ENCODE measurements at places on chromosomes 5 and 9.

DNA sequence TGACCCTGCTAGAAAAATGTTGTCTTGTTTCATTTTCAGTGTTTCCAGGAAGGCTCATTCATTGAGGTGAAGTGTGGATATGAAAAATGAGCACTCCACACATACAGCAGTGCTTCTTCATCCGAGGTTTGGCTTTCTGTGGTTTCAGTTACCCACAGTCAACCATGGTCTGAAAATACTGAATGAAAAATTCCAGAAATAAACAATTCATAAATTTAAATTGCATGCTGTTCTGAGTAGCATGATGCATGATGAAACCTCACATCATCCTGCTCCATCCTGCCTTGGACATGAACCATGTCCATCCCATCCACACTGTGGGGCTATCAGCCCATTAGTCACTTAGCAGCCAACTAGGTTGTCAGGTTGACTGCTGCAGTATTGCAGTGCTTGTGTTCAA lies 10.4 kb upstream of the SLC45A2 start:
- DNase-seq: no peak

DNA sequence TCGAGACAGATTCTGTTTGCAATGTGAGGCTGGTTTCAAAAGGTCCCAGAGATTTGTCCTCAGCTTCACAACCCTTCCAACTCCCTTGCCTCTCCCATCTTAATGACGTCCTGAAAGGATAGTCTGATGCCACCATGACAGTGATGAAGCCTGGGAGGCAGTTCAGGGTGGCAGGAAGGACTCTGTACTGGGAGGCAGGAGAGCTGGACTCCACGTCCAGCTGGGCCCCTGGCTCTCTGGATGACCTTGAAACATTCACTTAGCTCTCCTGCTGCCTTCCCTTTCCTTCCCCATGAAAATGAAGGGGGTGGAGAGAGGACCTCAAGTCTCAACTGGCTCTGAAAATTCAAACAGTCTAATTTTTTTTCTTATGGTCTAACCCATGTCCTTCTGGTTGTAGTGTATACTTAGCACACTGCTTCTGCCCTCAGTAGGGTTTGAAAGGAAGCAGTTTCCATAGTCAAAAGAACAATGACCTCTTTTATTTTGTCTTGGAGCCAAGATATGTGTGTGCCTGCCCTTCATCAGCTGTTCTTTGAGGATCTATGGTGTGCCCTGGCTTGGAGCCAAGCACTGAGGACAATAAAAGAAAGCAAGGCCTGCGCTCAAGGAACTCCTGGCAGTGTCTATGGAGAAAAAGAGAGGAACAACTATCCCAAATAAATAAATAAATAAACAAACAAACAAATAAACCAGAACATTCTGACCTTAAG lies 188.3 kb downstream of the GRIA1 start:
- no peak for DNase-seq

DNA sequence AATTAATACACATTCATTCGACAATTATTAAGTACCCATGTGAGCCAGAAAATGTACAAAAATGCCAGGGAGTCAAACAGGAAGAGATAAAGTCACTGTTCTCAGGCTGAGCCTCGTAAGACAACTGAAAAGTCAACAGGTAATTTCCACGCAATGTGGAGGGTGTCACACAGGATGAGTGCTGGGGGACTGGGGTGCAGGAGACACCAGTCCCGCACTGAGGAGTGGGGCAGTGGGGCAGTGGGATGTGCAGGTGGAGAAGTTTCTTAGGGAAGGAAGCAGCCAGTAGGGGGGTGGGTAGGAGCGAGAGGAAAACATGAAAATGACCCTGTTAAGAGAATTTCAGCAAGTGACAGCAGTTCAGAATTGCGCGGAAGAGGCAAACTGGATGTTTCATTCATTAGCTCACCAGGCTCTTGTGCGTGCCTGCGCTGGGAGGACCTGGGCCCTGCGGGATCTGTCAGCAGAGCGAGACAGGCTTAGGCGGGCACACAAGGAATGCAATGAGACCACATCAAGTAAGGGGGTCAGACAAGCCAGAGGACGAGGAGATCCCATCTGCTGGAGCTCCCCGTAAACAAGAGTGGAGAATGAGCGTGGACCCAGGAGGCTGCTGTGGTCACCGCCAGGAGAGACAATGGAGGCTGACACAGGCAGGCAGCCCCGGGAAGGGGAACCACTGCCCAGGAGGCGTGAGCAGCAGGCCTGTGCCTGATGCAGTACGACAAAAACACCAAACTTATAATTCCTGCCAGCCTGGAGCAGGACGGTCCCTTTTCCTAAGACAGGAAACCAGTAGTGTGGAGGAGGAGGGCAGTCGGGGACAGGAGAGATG lies 21.0 kb downstream of the CAMSAP1 start:
- no peak for DNase-seq

DNA sequence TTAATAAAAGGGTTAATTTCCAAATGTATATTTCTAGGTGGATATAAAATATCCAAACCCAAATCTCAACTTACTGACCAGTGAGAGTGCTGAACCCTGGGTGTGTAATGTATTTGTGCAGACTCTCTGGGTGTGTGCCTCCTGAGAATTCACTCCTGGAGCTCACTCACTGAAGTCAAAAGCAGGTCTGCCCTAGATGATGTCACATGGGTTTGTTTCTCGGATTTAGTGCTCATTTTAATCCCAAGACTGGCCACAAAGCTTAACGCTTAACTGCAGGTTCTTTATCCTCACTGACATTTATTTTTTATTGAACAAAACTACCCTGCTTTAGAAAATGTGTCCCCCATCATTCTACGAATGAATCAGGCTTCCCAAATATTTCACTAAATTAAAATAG lies 179.4 kb downstream of the PPP2R2B start:
- DNase-seq: no peak

- DNase-seq: peak; percentile 95
These were observed 277.3 kb downstream of the CDH9 start for GRCh38 chr5:26761045-26761444.

DNA sequence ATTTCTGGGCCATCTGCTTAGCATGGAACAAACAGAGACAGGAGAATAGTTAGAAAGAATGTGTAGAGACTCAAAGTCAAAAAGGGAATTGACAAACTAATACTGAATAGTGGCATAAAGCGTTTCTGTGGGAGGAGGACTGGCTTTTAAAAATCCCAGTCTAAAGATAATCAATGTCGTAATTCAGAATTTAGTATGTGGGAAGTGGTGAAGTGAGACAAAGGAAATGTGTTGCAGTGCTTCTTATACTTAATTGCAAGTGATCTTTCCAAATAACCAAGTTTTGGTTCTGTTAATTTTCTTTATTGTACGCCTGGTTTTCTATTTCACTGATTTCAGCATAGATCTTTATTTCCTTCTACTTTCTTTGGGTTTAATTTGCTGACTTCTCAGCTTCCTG lies 133.2 kb downstream of the ENTREP1 start:
- DNase-seq: no peak

- no peak for DNase-seq
These were observed 7.0 kb downstream of the ASS1 start for GRCh38 chr9:130451509-130452388.

DNA sequence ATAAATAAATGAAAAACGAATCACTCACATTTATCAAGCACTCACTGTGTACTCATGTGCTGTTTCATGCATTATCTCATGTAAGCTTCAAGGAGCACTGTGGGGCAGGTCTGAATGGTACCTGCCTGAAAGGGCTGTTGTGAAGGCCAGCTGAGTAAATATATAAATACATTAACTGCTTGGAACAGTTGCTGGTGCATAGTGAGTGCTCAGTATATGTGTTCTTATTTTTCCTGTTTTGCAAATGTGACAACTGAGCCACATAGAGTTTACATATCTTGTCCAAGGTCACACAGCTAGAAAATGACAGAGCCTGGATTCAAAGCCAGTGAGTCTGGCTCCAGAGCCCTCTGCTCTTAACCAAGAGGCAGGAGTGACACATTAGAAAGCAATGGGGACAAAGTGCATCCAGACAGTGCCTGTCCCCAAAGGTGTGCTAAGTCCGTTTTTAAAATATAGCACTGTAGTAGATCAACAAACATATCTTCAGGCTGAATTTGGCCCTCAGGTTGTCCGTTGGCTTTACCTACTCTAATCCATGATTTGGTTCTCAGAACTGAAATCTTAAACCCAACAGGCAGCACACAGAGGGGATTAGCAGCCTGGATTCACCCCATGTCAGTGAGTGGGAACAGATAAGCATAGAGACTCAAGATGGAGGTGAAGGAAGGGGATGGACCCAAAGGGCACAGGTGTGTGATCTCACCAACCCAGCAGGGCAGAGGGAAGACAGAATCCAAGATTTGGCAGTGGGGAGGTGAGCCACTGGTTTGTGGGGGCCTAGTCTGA lies 70.8 kb downstream of the WWC1 start:
- peak; percentile 38 for DNase-seq

GRCh38 chr9:135016876-135017275 lies 70.6 kb upstream of the OLFM1 start:
- no peak for DNase-seq

- no peak for DNase-seq
These were observed 247.2 kb downstream of the CDH10 start for GRCh38 chr5:24397601-24398000.
